ENCODE measurements at places on chromosomes 3 and 15. TPM values are rescaled to one million over a fixed set of nuclear protein-coding genes. Genes with fewer than 3 reads are reported as not detected.

GRCh38 chr3:117752984-117753717, 1043.6 kb downstream of the TUSC7 start:
- DNase-seq: no peak
- H3K27me3 ChIP-seq: no peaks in the 10 kb centered on the region
- H3K4me3 ChIP-seq: no peak overlapping the region
- no peaks in the 10 kb centered on the region for H3K4me1 ChIP-seq
- no peaks in the 10 kb centered on the region for H3K36me3 ChIP-seq

DNA sequence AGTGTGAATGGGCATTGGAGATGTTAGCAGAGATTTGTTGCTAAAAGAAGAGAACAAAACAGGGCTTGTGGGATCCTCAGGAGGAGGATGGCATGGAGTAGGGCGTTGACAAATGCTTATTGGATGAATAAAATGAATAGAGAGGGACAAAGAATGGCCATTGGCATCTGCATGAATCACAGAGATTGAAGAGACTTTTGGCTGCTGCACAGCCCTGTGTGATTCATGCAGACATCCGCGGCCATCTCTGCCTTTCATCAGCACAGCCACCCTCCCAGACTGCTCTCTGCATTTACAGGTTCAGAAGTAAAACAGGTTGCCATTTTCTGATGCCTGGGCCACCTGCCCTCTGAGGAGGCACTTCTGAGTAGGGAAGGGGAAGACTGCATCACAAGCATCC, 397.9 kb downstream of the EPHB1 start:
- no peaks in the 10 kb centered on the region for H3K4me1 ChIP-seq
- no peak for DNase-seq
- no peaks in the 10 kb centered on the region for H3K36me3 ChIP-seq
- H3K4me3 ChIP-seq: no peak overlapping the region

DNA sequence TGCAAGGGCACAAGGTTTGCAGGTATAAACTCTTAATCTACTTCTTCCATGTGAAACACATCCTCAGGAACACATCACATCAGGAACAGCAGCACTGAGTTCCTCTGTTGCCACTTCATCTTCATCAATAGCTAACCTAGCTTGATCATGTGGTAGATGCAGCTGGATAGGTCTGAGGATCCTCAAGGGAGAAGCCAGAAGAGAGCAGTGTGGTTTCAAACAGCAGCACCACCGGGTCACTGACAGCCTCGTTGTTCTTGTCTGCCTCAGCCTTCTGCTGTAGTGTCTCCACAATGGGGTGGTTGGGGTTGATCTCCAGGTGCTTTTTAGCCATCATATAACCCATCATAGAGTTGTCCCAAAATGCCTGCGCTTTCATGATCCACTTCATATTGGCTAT, 58.8 kb downstream of the ADAM10 start:
- peaks cover 5% of the 10 kb centered on the region for H3K36me3 ChIP-seq
- no peak for DNase-seq
- H3K27me3 ChIP-seq: no peaks in the 10 kb centered on the region
- peaks cover 60% of the 10 kb centered on the region for H3K4me1 ChIP-seq

Gene EPB42
- total RNA-seq: not detected

Gene CNTN3
- not detected for total RNA-seq

DNA sequence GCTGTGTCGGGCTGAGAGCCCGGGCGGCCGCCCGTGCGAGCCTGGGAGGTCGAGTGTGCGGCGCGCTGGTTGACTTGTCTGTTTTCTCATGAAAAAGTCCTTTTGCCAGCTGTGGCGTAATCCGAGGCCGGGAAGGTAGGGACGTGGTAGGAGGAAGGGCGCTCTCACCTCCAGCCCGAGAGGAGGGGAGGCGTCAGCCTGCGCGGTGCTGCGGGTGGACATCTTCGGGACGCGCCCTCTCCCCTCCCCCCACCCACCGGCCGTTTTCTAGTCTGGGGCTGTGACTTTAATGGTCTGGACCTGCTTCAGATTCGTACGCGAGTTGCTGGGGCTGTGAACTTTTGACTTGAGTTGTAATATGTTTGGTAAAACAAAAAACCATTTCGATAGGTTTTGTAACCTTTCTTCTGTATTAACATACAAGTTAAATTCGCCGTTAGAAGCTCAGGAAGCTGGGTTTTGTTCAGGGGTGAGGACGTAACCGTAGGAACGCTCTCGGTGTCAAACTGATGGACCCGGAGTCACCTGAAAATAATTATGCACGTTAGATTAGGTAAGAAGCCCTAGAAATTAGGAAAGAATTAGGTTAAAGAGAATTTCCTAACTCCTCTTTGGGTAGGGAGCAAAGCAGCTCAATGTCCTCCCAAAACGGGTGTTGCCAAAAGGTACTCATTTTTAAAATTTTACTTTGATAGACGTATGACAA, 762 bp downstream of the NCK1 start:
- peaks cover 48% of the 10 kb centered on the region for H3K4me1 ChIP-seq
- H3K36me3 ChIP-seq: peaks cover 3% of the 10 kb centered on the region
- peak; percentile 34 for DNase-seq
- peak overlapping the region; percentile 98 for H3K4me3 ChIP-seq

GRCh38 chr3:129418041-129418973, 10.1 kb downstream of the EFCAB12 start:
- no peak overlapping the region for H3K27ac ChIP-seq
- H3K4me1 ChIP-seq: no peaks in the 10 kb centered on the region
- peaks cover 10% of the 10 kb centered on the region for H3K27me3 ChIP-seq
- H3K4me3 ChIP-seq: no peak overlapping the region

Gene ATP13A5
- not detected for total RNA-seq

Gene SPATA16
- total RNA-seq: not detected

GRCh38 chr3:50652709-50653108, 22.0 kb upstream of the DOCK3 start:
- no peaks in the 10 kb centered on the region for H3K27me3 ChIP-seq
- peak overlapping the region; percentile 78 for H3K27ac ChIP-seq
- no peak overlapping the region for H3K4me3 ChIP-seq
- DNase-seq: peak; percentile 27

GRCh38 chr15:90114451-90114901, 12.2 kb upstream of the IDH2 start:
- H3K27me3 ChIP-seq: no peaks in the 10 kb centered on the region
- H3K4me3 ChIP-seq: no peak overlapping the region
- DNase-seq: no peak

DNA sequence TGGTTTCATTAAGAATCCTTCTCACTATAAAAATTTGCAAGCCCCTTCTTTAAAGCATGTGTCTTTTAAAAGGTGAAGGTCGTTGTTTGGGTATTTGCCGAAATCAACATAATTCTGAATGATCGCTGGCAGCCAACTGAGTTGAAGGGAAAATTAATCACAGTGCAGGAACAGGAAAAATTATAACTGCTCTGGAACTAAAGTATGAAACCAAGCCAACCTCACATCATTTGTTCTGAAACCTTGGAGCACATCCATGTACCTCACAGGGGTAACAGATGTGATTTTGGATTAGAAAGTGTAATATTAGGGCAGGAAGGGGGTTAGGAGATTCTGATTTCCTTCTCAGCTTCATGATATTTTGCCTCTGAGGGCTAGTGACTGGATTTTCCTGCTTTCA, 52.2 kb upstream of the PTX3 start:
- H3K27me3 ChIP-seq: no peaks in the 10 kb centered on the region
- no peak overlapping the region for H3K27ac ChIP-seq
- peaks cover 4% of the 10 kb centered on the region for H3K36me3 ChIP-seq
- H3K4me1 ChIP-seq: no peaks in the 10 kb centered on the region
- no peak overlapping the region for H3K4me3 ChIP-seq
- DNase-seq: no peak

Gene TTLL13
- total RNA-seq: 1.0 TPM

GRCh38 chr3:32383136-32383711, 8.4 kb upstream of the CMTM7 start:
- H3K4me3 ChIP-seq: no peak overlapping the region
- H3K27ac ChIP-seq: peak overlapping the region; percentile 13
- H3K36me3 ChIP-seq: no peaks in the 10 kb centered on the region

Gene CPN2
- not detected for total RNA-seq

DNA sequence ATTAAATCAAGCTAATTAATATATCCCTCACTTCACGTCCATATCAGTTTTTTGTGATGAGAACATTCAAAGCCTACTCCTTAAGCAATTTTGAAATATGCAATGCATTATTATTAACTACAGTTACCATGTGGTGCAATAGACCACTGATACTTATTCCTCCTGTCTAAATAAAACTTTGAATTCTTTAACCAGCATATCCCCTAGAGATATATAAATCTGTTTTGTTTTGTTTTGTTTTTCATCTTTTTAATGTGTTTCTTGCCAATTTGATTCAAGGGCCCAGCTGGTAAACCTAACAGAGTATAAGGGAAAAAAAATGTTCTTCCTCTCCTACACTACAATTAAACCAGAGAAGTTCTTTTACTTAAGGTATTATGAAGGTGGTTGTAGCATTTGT, 524.2 kb downstream of the NAALADL2 start:
- H3K27ac ChIP-seq: no peak overlapping the region
- no peaks in the 10 kb centered on the region for H3K4me1 ChIP-seq
- H3K36me3 ChIP-seq: no peaks in the 10 kb centered on the region

DNA sequence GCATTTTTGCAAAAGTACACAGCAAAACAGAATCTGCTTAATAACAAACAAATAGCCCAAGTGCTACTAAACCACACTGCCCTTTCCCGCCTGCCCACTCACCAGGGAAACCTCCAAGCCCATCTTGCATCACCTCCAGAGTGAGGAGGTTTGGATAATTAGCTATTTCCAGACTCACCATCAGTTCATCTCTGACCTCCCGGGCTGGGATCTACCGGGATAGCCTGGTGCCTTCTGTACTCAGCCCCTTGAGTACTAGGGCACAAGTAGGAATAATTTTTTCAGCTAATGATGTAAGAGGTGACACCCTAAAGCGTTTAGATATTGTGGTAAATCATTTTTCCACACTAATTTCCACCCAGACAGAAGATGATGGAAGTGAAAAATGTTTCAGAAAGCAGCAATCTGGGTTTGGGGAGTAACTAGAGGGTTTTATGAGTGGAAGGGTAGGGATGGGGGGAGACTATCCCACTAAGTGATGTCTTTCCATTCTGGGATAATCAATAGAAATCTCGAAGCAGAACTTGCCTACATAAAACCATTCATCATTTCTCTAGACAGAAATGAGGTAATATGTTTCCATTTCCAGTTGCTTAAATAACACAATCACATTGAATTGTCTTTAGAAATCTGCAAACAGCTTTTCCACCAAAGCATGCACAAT, 40.9 kb downstream of the TAFA4 start:
- no peak overlapping the region for H3K27ac ChIP-seq
- peaks cover 3% of the 10 kb centered on the region for H3K27me3 ChIP-seq
- no peaks in the 10 kb centered on the region for H3K4me1 ChIP-seq
- no peak for DNase-seq

- no peaks in the 10 kb centered on the region for H3K4me1 ChIP-seq
- no peaks in the 10 kb centered on the region for H3K36me3 ChIP-seq
- H3K4me3 ChIP-seq: no peak overlapping the region
- H3K27me3 ChIP-seq: peaks cover 20% of the 10 kb centered on the region
- no peak for DNase-seq
These were observed 59.1 kb upstream of the SPRED1 start for GRCh38 chr15:38193496-38193895.

DNA sequence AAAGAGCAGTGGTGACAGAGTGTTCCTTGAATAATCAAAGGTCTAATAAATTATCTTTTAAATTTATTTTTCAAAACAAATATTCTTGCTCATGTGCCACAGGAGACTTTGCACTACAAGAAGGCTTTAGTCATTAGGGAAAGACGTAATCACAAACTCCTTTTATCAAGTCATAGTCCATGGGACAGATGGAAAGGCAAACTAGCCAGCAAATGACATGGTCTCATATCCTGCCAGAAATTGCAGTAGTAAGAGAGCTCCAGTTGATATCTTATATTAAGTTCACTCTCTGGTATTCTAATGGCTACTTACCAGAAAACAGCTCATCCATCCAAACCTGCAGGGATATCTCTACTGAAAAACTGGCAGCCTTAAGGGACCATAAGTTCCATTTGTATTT, 225.0 kb upstream of the TP63 start:
- H3K36me3 ChIP-seq: no peaks in the 10 kb centered on the region
- H3K4me1 ChIP-seq: peaks cover 1% of the 10 kb centered on the region
- H3K27ac ChIP-seq: no peak overlapping the region
- no peak overlapping the region for H3K4me3 ChIP-seq

DNA sequence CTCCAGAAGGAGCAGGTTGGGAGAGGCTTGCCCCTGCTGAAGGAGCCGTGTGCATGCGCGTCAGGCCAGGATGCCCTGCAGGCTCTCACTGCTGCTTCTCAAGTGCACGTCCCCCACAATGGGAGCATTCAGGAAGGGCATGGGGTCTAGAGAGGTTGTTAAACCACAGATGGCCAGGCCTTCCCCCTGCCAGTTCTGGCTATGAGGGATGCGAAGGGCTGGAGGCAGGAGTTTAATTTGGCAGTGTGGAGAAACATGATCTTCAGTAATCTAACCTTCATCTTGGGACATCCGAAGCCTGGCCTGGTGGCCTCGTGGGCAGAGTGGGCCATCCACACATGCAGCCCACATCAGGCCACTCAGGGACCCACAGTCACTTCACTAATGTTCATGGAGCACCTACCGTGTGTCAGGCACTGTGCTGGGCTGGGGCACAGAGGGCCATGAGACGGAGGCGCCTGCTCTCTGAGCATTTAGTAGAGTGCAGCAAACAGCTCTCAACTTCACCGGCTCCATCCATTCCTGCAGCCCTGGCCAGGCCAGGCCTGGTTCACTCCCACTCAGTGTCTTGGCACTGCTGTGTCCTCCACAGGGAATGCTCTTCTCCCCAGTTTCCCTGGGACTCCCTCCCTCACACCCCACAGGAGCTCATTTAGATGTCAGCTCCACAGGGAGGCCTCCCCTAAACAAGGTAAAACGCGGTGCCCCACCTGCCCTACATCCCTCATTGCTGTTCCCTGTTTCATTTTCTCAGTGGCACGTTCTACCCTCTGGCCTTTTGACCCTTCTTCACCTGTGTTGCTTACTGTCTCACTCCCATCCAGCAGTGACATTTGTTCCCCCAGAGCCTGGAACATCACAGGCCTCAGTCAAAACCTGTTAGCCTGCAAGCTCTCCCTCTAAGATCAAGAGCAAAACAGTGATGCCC, 4.0 kb downstream of the CFAP100 start:
- no peaks in the 10 kb centered on the region for H3K36me3 ChIP-seq
- H3K27ac ChIP-seq: no peak overlapping the region
- H3K4me1 ChIP-seq: no peaks in the 10 kb centered on the region
- no peak overlapping the region for H3K4me3 ChIP-seq
- H3K27me3 ChIP-seq: peaks cover 26% of the 10 kb centered on the region

- H3K4me1 ChIP-seq: no peaks in the 10 kb centered on the region
- no peak overlapping the region for H3K27ac ChIP-seq
- no peaks in the 10 kb centered on the region for H3K27me3 ChIP-seq
- H3K36me3 ChIP-seq: no peaks in the 10 kb centered on the region
- DNase-seq: no peak
These were observed 68.2 kb downstream of the CD200R1L start for GRCh38 chr3:112778353-112778948.

DNA sequence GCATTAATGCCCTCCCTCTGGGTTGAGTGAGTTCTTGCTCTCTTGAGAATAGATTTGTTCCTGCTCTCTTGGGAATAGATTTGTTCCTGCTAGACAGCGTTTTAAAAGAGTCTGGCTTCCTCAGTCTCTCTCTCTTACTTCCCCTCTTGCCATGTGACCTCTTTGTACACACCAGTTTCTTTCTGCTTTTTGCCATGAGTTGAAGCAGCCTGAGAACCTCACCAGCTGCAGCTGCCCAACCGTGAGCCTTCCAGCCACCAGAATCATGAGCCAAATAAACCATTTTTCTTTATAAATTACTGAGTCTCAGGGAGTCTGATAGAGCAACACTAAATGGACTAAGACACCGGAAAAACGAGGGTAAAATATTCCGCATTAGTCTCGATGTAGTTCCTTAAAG, 253.6 kb downstream of the CNTN6 start:
- no peaks in the 10 kb centered on the region for H3K36me3 ChIP-seq
- H3K4me3 ChIP-seq: no peak overlapping the region

Gene RHCG
- not detected for total RNA-seq

Gene SETMAR
- 15.1 TPM for total RNA-seq

Gene PLA2G4E
- total RNA-seq: not detected
